SK-N-MC (cell line): ENCODE measurements at places on chromosomes 2 and 18.

DNA sequence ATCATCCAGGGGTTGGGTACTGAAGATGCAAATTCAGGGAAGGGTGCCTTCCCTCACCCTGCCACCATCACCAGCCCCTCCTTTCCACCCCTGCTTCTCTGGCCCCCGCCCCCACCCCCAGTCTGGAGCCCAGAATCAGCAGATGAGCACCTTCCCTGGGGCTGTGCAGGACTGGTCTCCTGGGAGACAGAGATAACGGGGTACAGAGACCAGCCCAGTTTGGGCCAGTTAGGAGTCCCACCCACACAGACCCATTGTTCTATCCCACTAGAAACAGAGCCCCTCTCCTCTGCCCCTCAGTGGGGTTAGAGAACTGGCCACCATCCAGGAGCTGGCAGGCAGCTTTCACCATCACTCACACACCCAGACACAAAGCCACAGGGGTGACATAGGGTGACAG is 4.5 kb upstream of the CRYBA2 start:
- DNase-seq = no peak

GRCh38 chr2:188978291-188979081 is 4.3 kb downstream of the COL3A1 start:
- DNase-seq = no peak

GRCh38 chr2:63163161-63163820 is 112.7 kb downstream of the OTX1 start:
- no peak for DNase-seq

- DNase-seq = no peak
These were observed 389.8 kb downstream of the ALK start for GRCh38 chr2:29531626-29532025.

DNA sequence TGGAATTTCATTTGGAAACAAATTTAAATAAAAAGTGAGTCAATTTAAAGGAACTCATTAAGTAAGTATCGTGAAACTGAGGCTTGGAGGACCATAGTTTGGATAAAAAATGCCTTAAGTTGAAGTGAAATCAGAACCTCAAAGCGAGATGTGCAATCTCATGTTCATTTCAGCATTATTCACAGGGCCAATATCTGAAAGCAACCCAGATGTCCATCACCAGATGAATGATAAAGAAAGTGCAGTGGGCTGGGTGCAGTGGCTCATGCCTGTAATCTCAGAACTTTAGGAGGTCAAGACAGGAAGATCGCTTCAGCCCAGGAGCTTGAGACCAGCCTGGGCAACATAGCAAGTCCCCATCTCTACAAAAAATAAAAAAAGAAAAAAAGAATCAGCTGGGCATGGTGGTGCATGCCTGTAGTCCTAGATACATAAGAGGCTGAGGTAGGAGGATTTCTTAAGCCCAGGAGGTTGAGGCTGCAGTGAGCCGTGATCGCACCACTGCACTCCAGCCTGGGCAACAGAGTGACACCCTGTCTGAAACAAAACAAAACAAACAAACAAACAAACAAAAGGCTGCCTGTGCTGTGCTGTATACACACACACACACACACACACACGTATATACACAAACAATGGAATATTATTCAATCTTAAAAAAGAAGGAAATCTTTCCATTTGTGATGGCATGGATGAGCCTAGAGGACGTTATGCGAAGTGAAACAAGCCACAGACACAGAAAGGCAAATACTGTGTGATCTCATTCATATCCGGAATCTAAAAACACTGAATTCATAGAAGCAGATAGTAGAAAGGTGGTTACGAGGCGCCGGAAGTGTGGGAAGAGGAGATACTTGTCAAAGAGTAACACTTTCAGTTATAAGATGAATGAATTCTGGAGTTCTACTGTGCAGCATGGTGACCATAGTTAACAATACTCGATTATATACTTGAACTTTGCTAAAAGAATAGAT is 14.5 kb downstream of the SH3RF3 start:
- DNase-seq = no peak

DNA sequence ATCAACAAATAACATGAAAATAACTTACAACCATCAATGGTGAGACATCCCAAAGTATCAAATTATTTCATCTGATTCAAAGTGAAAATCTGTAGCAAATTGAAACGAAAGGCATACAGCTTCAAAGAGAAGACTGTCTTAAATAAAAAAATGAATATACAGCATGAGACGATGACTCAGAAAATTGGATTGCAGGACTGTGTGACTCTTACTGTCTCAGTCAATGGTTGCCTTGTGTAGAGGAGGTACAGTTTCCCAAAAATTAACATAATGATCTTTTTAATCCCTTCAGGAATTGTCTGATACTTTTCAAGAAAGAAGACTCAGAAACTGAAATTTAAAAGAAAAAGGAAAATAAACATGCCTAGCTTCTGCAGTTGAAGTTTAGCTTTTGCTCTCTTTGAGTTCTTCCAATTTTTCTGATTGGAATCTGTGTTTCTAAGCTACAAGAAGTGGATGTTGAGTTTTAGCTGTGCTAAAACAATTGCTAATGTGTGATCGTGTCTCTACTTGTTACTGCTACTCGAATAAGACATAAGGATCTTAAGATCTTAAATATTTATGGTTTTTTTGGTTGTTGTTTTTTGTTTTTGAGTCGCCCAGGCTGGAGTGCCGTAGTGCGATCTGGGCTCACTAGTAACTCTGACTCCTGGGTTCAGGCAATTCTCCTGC is 41.1 kb upstream of the EPB41L3 start:
- no peak for DNase-seq

GRCh38 chr2:227370092-227370491 is 9.0 kb downstream of the TM4SF20 start:
- no peak for DNase-seq

GRCh38 chr2:160310118-160310828 is 110.2 kb upstream of the ITGB6 start:
- no peak for DNase-seq

GRCh38 chr2:181675254-181675653 is 5.1 kb downstream of the NEUROD1 start:
- DNase-seq = no peak

GRCh38 chr2:50225021-50225928 is 806.7 kb downstream of the NRXN1 start:
- no peak for DNase-seq

GRCh38 chr2:11177871-11178690 is 22.8 kb downstream of the SLC66A3 start:
- DNase-seq = no peak

GRCh38 chr2:45010702-45011012 is 1.4 kb upstream of the SIX2 start:
- DNase-seq = no peak

- DNase-seq = no peak
These were observed 301.0 kb upstream of the MGAT5 start for GRCh38 chr2:133952896-133953295.

DNA sequence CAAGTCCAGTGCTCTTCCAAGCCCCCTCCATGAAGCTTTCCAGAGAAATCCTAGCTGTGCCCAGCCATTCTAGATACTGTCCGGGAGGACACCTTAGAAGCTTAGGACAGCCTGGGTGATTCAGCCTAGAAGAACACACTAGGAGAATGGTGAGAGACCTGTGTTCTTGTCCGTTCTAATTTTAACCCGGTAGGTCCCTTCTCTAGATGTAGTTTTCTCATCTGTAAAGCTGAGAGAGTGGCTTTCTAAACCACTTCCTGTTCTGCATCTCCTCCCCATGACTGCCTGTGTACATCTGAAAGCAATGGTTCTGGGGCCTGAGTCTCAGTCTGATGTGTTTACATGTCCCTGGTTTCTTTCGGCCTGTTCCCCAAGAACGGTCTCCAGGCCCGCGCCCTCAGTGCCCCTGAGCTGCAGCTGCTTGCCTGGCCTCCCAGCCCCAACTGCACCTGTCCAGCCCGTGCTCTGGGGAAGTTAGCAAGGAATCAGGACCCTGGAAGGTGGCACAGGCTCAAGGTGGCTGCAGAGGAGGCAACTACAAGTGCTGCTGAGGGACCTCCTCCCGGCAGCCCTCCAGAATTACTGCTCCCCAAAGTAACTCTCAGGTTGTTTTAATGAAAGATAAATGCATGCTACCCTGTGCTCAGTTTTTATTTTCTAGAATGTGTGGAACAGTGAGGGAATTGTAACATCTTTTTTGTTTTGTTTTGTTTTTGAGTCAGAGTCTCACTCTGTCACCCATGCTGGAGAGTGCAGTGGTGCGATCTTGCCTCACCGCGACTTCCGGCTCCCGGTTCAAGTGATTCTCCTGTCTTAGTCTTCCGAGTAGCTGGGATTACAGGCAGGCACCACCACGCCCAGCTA is 105.9 kb downstream of the LBH start:
- DNase-seq = no peak

GRCh38 chr2:118251427-118251826 is 163.2 kb downstream of the INSIG2 start:
- DNase-seq = no peak

- DNase-seq = no peak
These were observed 97.1 kb downstream of the INHBB start for GRCh38 chr2:120442923-120443571.

DNA sequence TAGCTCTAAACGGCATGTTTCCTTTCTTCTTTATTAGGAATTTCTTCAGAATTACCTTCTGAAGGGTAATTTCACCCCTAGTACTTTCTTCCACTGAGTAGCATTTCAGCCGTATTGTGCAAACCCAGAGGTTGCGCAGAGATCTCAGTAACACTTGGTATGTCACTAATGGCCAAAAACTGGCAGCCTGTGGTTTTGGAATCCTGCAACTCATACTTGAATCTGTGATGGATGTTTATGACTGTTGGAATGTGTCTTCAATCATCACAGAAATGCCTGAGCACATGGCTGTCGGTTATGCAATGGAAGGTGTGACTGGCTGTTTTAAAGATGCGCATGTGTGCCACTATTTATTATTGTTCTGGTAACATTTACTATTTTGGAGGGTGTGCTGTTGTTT is 100.0 kb downstream of the COLEC12 start:
- DNase-seq = no peak

- DNase-seq = no peak
These were observed 113.3 kb downstream of the POLE4 start for GRCh38 chr2:75071766-75072165.

DNA sequence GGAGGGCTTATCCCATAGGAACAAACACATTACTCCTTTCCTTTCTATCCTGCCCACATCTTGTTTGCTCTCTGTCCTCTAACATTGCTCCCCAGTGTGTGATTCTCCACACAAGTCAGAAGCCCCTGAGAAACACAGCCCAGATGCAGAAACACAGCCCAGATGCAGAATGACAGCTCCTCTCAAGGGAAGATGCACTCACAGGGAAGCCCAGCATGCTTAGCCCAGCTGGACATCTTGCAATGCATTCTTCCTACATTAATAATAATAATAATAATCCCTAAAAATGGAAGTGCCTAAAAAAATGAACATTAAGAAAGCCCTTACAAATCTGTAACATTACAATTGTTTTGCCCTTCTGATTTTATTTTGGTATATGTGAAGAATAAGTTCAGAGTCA is 172.1 kb downstream of the CBLN2 start:
- DNase-seq = no peak

GRCh38 chr2:190344276-190344827 is 963 bp downstream of the INPP1 start:
- DNase-seq = no peak
